ENCODE measurements at places on chromosomes 3 and 15. TPM values are rescaled to one million over a fixed set of nuclear protein-coding genes. Genes with fewer than 3 reads are reported as not detected.

GRCh38 chr15:46129145-46129544, 494.3 kb downstream of the SQOR start:
- H3K27me3 ChIP-seq = no peaks in the 10 kb centered on the region
- H3K27ac ChIP-seq = no peak overlapping the region
- no peaks in the 10 kb centered on the region for H3K36me3 ChIP-seq

The ROPN1 gene
- not detected for total RNA-seq

DNA sequence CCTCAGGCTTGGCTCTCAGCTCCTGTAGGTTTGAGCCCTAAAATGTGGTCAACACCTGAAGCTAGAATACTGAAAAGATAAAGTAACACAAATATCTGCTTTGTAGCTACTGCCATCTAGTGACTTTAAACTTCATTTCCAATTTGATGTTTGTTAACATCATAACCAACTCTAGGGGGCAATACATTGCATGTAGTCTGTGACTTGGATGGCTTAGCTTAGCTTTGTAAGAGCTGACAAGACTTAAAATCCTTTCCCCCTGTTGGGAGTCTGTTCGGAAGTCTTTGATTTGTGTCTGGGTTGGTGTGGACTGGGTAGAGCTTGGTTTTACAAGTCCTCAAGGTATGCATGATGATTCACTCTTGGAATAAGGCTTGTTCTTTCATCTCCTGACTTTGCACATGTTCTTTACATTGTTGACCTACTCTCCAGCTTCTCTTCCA, 51.7 kb downstream of the SCN11A start:
- DNase-seq = no peak
- H3K27me3 ChIP-seq = peaks cover 11% of the 10 kb centered on the region
- H3K4me1 ChIP-seq = no peaks in the 10 kb centered on the region
- H3K36me3 ChIP-seq = no peaks in the 10 kb centered on the region

DNA sequence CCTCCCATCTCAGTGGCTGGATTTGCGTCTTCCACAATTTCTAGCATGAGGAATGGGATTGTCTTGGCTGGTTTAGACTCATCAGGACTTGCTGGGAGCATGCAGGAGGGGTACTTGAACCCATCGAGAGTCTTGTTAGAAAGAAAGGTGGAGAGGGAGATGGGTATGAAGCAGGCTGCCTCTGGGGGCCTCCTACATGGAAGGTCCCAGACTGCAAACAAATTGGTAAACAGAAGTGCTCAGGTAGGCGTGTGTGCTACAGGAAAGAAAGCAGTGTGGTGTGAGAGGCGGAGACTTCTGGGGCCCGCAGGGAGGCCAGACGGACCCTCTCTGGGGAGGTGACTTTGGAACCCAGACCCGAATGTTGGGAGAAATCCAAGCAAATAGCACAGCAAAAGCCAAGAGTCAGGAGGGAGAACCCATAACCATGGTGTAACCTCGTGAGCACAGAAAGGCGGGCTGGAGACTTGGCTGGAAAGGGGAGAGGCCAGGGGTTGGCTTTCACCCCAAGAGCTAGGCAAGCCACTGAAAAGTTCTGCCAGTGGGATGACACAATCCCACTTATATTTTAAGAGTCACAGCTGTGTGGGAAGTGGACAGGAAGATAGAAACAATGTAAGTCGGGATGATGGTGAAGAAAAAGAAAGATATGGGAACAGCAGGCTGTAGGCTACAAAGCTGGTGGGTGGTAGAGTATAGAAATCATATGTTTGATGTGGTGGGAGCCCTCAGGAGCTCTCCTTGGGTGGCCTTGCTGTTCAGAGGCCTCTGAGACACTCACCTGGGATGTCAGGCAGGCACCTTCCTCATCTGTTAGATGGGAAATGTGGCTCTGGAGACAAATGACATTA, 130.1 kb upstream of the PRR20G start:
- no peak for DNase-seq
- H3K4me1 ChIP-seq = no peaks in the 10 kb centered on the region
- H3K36me3 ChIP-seq = no peaks in the 10 kb centered on the region
- H3K27ac ChIP-seq = no peak overlapping the region
- no peak overlapping the region for H3K4me3 ChIP-seq

The NEO1 gene
- 0.78 TPM for total RNA-seq

The TTC23 gene
- 0.82 TPM for total RNA-seq

DNA sequence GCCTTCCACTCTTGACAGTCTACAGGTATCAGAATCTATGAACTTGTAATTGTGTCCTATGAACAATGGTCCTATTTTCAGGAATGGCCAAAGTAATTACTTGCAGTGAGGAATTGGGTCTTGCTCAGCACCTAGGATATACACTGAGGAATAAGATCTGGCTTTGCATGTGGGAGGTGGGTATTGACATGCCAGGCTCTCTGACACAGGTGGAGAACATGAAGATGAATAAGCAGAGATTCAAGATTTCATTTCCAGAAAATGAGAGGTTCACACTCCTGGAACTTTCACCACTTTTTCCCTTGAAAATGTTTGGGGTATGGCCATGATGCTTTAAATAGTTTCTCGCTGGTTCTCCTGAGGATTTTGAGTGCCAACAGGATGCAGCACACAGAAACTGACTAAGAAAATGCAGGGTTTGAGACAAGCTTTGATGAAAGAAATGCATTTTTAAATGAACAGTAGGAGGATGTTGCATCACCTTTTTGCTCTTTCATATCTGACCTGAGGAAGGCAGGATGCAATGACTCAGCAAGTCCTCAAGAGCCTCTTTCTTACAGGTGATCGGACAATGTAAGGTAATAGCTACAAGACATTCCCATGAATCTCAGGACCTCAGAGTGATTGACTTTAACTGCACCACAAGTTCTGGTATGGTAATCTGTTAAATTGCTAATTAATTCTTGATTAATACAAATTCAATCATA, 3.7 kb downstream of the HRG start:
- no peak for DNase-seq
- H3K27ac ChIP-seq = peak overlapping the region; percentile 41
- peaks cover 5% of the 10 kb centered on the region for H3K36me3 ChIP-seq

DNA sequence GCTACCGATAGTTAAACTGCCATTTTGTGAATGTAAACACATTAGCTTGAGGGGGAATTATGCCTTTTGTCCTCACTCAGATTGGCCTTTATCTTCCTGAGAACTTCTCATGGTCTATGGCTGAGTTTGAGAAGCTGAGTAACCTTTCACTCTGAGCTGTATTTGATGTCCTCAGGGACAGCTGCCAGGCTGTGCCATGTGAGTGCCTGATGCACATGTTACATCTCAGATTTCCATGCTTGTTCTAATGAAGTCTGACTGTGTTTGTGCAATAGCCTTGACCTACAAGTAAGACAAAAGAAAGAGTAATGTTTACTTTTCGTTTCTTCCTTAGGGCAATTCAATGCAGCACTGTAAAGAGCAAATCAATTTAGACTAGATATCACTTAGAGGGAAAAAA, 44.1 kb upstream of the ARL6 start:
- DNase-seq = no peak
- H3K4me3 ChIP-seq = no peak overlapping the region
- H3K27ac ChIP-seq = no peak overlapping the region
- H3K27me3 ChIP-seq = peaks cover 13% of the 10 kb centered on the region
- H3K4me1 ChIP-seq = no peaks in the 10 kb centered on the region
- no peaks in the 10 kb centered on the region for H3K36me3 ChIP-seq

DNA sequence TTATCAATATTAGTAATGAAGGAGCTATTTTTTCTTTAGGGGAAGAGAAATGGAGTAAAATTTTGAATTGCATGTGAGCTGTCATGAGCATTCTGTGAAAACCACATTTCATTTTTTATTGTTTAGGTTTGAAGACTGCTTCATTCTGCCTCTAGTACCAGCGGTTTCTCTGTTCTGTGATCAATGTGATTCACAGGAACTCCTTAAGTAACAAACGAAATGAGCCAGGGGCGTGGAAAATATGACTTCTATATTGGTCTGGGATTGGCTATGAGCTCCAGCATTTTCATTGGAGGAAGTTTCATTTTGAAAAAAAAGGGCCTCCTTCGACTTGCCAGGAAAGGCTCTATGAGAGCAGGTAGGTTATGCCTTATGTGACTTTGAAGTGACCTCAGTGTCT, 13.0 kb downstream of the NIPA2 start:
- H3K36me3 ChIP-seq = peaks cover 47% of the 10 kb centered on the region
- H3K27me3 ChIP-seq = no peaks in the 10 kb centered on the region
- DNase-seq = no peak
- no peak overlapping the region for H3K4me3 ChIP-seq
- H3K4me1 ChIP-seq = peaks cover 16% of the 10 kb centered on the region

The SYNPR gene
- not detected for total RNA-seq

DNA sequence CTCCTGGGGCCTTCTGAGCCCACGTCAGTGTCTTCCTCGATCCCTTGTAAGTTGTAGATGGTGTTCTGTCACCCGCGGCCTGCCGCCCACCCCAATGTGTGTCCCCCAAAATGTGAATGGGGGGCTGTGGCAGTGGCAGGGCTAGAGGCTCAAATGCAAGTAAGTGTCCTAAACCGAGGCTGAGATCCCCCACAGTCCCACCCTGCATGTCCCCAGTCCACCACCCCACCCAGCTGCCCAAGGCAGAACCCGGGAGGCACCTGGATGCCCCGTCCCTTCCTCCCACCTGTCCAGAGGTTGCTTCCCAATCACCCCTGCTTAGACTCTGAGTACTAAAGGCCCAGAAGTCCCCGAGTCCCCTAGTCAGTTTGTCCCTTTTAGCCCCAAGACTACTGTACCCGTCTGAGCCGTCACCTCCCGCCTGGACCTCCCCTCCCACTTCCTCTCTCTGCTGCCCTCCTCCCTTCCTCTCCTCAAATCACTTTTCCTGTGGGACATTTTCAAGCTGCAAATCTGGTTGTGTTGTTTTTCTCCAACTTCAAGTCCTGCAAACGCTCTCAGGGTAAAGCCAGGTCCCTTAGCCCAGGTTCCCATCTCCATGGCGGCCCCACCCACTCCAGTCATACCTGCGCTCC, 11.8 kb upstream of the PLXND1 start:
- no peaks in the 10 kb centered on the region for H3K36me3 ChIP-seq
- no peak overlapping the region for H3K4me3 ChIP-seq
- H3K4me1 ChIP-seq = peaks cover 7% of the 10 kb centered on the region
- DNase-seq = no peak

The TMC3 gene
- total RNA-seq = not detected

GRCh38 chr3:140529096-140529495, 148.8 kb upstream of the TRIM42 start:
- no peak overlapping the region for H3K4me3 ChIP-seq
- no peak overlapping the region for H3K27ac ChIP-seq
- H3K36me3 ChIP-seq = no peaks in the 10 kb centered on the region

DNA sequence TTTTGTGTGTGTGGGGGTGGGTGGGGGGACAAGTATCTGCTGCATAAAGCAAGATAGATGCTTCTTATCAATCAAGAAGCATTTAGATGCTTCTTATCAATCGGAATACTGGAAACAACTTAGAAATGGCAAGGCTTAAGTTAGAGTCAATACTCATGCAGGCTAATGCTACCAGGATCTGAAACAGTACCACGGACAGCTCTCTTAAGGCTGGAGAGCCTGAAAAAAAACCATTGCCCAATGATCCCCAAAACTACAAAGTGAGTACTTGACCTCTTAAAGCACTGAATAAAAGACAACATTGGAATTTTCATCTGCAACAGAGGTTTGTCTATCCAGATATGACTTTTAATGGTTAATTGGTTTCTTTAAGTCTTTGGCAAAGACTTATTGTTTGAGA, 262.3 kb downstream of the GAP43 start:
- no peak for DNase-seq
- H3K36me3 ChIP-seq = no peaks in the 10 kb centered on the region
- no peak overlapping the region for H3K4me3 ChIP-seq
- H3K4me1 ChIP-seq = no peaks in the 10 kb centered on the region

The MUSTN1 gene
- total RNA-seq = 1.5 TPM

GRCh38 chr15:58221591-58222241, 83.5 kb downstream of the AQP9 start:
- H3K36me3 ChIP-seq = no peaks in the 10 kb centered on the region
- no peak overlapping the region for H3K4me3 ChIP-seq
- DNase-seq = no peak
- peaks cover 19% of the 10 kb centered on the region for H3K27me3 ChIP-seq

GRCh38 chr15:89767411-89767915, 8.7 kb upstream of the MESP2 start:
- peaks cover 2% of the 10 kb centered on the region for H3K27me3 ChIP-seq
- no peak for DNase-seq
- no peak overlapping the region for H3K27ac ChIP-seq
- H3K4me3 ChIP-seq = no peak overlapping the region

DNA sequence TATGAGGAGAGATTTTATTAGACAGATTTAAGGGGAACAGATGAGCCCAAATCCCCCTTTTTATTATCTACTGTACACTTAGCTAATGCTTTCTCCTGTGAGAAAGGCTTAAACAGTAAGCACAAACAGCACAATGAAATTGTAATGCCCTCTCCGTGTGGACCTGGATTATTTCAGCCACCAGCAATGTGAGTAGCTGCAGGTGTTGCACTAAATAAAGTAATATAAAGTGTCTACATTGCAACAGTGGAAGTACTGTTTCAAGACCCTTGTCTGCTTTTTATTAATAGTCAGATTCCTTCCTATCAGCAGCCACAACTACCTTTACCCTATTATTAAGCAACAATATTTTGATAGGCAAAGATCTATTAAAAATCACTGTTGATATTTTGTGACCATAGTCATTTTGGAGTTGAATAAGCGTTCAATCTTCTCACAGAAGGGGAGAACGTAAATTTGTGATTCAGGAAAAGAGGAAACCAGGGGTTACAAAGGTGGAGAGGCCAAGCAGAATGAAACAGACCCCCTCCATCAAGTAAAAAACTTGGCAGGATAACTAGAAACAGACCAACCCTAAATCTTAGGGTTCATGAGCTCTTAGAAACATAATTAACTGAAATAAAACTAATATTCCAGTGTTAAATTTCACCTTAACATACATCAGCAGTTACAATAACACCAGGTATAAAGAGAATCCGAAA, 422.6 kb downstream of the MECOM start:
- no peak overlapping the region for H3K4me3 ChIP-seq
- no peaks in the 10 kb centered on the region for H3K4me1 ChIP-seq
- H3K36me3 ChIP-seq = no peaks in the 10 kb centered on the region
- peaks cover 20% of the 10 kb centered on the region for H3K27me3 ChIP-seq
- H3K27ac ChIP-seq = no peak overlapping the region

- no peaks in the 10 kb centered on the region for H3K27me3 ChIP-seq
- no peaks in the 10 kb centered on the region for H3K36me3 ChIP-seq
- H3K4me3 ChIP-seq = no peak overlapping the region
- H3K4me1 ChIP-seq = no peaks in the 10 kb centered on the region
Measured at GRCh38 chr3:165549665-165550064, 287.6 kb downstream of the BCHE start.

- H3K36me3 ChIP-seq = peaks cover 51% of the 10 kb centered on the region
- no peaks in the 10 kb centered on the region for H3K27me3 ChIP-seq
- H3K4me3 ChIP-seq = no peak overlapping the region
- peaks cover 68% of the 10 kb centered on the region for H3K4me1 ChIP-seq
- H3K27ac ChIP-seq = peak overlapping the region; percentile 27
- no peak for DNase-seq
Measured at GRCh38 chr3:98574132-98574531, 19.3 kb downstream of the CPOX start.

DNA sequence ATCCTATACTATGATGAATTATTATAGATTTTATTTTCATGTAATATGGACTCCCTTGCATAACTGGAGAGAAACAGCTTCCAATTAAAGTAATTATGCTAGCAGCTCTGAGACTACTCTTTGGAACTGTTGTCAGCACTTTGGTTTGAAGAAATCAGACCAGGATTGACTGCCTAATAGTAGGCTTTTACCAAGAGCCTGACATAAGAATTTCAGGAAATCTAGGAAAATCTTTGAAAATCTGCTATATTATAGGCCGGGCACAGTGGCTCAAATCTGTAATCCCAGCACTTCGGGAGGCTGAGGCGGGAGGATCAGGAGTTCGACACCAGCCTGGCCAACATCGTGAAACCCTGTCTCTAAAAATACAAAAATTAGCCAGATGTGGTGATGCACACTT, 62.9 kb downstream of the ZNF609 start:
- no peak overlapping the region for H3K27ac ChIP-seq
- peaks cover 11% of the 10 kb centered on the region for H3K36me3 ChIP-seq
- peaks cover 17% of the 10 kb centered on the region for H3K4me1 ChIP-seq
- H3K4me3 ChIP-seq = no peak overlapping the region

The FAM131A gene
- total RNA-seq = 3.2 TPM

Data from activated CD8-positive, alpha-beta T cell treated with anti-CD3 and anti-CD28 coated beads, Interleukin-2, amount 10 ng/mL, durations not matched to agents 7 days and 5 days (primary cell).